Activated CD4-positive, alpha-beta T cell treated with anti-CD3 and anti-CD28 coated beads, Interleukin-2, amount 50 U/mL, for 48 hours (primary cell): ENCODE measurements at places on chromosomes 16 and 17.

DNA sequence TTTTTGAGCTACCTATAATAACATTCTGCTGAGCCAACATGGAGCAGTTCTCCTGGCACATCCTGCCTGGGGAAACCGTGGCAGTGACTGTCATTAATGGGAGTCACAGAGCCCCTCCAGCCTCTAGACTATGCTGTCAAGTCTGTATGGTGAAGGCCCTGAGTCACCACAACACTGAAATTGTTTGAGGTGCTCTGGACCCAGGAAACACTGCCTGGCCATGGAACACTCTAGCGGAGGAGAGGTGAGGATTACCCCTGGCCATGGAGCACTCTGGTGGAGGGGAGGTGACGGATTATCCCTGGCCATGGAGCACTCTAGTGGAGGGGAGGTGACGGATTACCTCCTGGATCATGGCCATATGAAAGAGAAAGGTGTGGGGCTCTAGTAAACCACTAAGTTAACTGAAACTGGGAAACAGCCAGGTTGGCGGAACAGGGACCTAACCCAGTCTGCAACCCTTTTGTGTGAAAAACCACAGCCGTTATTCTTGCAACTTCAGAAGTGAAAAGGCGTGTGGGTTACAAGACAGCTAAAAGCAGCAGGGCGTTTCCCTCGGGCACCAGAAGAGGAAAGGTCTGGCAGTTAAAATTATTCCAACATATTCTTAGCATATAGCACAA is 156.7 kb downstream of the KCNJ12 start:
- peak; percentile 24 for DNase-seq

GRCh38 chr16:8929086-8929748 is 34.5 kb downstream of the USP7 start:
- DNase-seq, result no peak

GRCh38 chr16:11604783-11605563 is 18.3 kb upstream of the LITAF start:
- DNase-seq, result no peak

DNA sequence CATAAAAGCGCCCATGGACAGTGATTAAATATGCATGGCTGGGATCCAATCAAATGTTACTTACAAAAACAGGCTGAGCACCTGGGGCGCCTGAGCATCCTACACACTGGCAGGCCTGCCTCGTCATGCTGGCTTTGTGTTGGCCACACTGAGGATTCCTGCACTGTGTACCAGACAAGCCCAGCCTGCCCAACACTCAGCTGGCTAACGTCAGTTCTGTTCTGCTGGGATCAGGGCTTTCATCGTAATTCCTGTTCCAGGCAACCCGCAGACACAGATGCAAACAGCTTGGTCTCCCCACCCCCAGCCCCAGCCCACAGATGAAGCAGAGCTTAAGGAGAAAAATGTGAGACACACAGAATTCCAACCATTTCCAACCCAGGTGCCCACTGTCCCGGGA is 30.7 kb downstream of the PIMREG start:
- DNase-seq, result no peak

DNA sequence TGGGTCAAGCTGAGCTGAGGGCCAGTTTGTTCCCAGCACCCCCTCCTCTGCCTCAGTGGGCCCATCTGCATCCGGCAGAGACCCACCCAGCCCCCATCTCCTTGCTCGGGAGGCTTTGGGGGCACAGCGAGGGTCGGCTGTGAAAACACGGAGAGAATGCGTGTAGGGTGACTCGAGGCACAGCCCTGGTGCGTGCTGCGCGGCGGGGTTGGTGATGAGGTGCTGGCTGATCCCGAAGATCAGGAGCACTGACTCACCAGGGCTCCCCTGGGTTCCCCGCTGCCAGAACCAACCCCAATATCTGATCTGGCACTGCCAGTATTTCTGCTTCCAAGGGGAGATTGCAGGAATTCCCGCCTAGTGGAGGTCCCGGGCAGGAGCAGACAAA is 7.5 kb upstream of the KRT17 start:
- no peak for DNase-seq

DNA sequence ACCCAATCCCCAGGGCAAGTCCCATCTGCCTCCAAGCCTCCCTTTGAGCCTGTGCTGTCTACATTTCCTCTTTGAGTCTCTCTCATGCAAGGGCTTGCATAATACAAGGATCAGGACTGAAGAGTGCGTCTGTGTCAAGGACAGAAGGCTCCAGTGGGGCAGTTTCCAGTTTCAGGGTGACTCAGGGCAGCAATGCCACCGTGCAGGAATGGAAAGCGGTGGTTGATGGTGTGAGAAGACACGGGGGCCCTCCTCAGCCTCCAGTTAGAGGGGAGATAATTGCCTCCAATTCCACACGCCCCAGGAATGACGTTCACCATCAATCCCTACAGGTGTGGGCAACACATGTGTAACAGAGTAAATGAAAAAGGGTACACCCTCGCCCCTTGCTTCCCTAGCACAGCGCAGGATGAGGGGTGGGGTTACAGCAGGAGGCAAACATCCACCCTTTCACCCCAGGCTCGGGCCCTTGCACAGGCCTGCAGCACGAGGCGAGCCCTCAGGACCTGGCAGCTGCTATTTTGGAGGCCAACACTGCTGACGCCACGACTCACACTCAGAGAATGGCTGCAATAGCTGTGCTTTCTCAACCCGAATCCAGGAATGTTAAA is 24.8 kb upstream of the SLC25A19 start:
- no peak for DNase-seq

- no peak for DNase-seq
Measured at GRCh38 chr17:80683625-80684104, 139.0 kb downstream of the RPTOR start.

DNA sequence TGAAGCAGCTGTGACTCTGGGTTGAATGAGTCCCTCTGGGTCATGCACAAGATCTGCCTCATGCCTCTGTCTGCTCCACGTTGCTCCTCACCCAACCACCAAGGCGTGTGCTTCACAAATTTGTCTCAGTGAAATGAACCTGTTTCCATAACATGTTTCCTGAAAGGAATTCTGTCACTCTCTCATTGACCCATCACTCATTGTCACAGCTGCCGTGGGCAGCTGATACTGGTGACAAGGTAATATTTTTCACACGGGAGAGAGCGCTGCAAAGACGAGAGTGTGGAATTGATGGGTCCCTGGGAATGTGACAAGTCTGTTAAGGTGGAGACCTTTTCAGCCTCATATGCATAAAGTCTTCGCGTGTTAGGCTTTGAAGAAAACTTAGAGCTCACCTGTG is 391.4 kb downstream of the CPPED1 start:
- DNase-seq, result no peak

DNA sequence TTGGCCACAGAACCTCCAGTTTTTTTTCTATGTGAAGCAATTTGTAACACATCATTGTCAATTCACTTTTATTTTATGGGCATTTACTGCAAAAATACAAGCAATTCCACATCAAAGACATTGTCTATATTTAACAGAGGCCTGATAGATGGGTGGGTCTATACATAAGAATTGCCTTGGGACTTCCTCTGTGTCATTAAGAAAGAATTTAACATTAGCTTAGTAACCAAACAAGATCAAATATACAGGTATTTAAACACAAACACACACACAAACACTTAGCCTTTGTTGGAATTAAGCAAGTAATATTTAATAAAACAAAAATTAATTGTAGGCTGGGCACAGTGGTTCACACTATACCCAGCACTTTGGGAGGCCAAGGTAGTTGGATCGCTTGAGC is 4.3 kb upstream of the PITPNC1 start:
- no peak for DNase-seq

GRCh38 chr17:18327093-18327492 is 12.0 kb downstream of the SMCR8 start:
- DNase-seq, result no peak

DNA sequence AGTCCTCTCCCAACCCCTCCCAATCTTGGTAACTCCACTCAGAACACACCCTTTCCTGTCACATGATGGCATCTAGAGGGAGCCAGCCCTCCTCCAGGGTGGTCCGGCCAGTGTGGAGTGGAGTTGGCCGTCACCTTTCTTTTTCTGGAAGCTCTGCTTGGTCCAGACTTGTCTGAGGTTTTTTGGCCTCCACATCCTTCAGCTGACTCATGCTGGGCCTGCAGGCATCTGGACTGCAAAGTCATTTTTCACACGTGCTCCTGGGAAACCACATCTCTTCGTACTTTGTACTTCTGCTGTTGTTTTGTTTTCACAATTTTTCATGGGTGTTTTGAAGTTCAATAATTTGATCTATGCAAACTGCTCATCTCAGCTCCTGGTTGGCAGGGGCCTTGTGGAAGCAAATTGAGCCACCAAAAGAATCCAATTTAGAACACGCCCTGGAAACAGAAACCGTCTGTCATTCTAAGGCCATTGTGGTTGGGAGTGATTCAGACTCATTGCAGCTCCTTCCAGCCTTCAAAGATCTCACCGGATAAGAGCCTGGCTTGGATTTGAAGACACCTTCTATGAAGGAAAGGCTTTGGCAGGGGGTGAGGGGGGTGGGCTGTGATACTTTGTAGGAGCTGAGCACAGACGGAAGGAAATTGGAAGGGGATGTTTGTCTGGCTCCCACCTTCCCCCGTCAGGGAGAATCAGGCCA is 42.4 kb upstream of the NF1 start:
- no peak for DNase-seq

DNA sequence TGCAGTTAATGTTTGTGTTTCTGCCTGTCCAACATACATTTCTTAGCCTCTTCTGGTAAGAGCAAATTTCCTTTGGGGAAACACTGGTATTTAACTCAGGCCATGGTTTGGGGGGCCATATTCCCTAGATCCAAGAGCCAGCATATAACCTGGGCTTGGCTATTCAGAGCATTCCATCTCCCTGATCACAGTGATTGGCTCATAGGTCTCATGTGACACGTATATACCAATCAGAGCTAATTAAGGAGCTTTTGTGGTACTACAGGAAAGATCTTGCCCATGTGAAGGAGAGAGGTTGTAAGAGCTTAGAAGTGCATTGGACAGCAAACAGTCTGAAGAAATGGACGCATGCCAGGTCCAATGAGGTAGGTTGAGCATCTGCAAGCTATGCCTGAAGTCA is 33.4 kb upstream of the GPR139 start:
- DNase-seq, result no peak

- no peak for DNase-seq
Measured at GRCh38 chr17:19317359-19318095, 45.0 kb downstream of the B9D1 start.

GRCh38 chr16:19505600-19506303 is 16.1 kb downstream of the GDE1 start:
- DNase-seq, result no peak

- DNase-seq, result no peak
Measured at GRCh38 chr16:83185902-83186301, 559.1 kb downstream of the CDH13 start.

GRCh38 chr17:2251098-2251497 is 52.5 kb downstream of the SMG6 start:
- DNase-seq, result no peak

- no peak for DNase-seq
Measured at GRCh38 chr17:78390241-78391050, 12.0 kb downstream of the PGS1 start.

DNA sequence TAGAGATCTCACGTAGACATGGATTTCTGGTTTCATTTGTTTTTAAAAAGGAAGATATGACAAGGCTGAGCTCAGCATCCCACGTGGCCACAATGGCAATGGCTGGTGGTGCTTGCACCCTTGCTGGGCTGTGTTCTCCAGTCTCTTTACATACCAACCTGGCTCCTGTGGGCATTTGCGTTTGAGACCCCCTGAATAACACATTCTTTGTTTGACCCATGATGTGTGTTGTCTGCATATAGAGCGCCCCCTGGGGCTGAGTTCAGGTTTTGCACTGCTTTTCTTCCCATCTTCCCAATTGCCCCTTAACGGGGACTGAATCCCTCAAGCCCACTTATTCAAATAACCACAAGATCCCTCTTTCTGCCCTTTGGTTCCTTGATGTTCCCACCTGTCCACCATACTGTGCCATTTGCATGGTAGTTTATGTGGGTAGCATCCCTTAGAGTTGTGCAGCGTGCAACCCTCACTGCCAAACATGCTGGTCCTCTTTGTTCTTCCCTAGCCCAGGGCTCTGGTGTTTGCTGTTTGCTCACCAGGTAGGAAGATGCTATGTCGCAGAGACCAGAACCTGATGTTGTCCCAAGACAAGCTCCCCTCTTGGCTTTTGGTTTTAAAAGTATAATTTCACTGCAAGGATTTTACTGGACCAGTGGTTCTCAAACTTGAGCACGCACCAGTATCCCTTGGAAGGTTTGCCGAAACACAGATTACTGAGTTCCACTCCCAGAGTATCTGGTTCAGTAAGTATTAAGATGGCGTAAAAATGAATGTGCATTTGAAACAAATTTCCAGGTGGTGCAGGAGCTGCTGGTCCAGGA is 38.5 kb upstream of the NKD1 start:
- peak; percentile 60 for DNase-seq

DNA sequence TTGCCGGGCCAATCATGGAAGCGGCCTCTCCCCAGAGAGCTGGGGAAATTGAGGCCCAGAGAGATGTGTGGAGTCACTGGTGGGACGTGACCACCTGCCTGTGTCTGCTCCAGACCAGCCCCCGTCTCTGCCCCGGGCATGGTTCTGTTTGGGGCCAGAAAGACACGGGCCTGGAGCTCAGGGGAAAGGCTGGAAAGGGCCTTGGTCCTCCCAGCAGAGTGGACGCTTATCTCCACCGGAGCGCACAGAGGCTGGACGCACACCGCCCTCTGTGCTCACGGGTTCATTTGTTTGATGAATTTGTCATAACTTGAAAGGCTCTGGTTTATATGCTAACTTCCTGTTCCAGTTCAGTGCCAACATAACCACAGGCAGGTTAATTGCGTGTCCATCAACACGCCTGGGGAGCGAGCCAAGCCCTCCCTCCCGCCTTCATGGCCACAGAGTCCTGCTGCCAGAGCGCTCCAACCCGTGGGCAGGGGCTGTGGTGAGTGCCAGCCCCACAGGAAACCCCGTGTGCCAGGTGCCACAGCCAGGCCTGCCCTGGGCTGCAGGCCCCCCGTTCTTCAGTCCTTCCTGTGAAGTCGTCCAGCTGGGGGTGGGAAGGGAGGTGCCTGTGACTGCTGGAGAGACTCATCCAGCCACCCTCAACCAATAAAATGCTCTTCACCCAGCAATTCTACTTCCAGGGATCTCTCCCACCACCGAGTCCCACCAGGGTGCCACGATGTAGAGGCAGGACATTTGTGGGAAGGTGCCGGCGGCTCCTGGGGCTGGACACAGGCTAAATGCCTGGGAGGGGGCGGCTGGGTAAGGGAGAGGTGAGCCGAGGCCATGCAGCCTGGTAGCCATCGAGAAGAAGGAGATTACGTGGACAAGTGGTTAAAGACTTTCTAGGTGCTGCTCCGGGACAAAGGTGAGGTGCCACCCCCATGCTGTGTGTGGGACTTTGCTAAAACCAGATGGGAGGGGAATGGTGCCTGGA is 29.4 kb upstream of the BAHCC1 start:
- peak; percentile 26 for DNase-seq

GRCh38 chr17:66944351-66945146 is 20.0 kb upstream of the CACNG4 start:
- no peak for DNase-seq
